NCI-H2171 treated with DMSO at 0.1 percent for 48 hours (cell line): ENCODE measurements at places on chromosomes 16 and 17.
A peak's percentile ranks its signal among the peaks of the same experiment; 100 is the strongest.

- no peak for DNase-seq
Observed at GRCh38 chr16:77736879-77737278, 14.6 kb downstream of the NUDT7 start.

DNA sequence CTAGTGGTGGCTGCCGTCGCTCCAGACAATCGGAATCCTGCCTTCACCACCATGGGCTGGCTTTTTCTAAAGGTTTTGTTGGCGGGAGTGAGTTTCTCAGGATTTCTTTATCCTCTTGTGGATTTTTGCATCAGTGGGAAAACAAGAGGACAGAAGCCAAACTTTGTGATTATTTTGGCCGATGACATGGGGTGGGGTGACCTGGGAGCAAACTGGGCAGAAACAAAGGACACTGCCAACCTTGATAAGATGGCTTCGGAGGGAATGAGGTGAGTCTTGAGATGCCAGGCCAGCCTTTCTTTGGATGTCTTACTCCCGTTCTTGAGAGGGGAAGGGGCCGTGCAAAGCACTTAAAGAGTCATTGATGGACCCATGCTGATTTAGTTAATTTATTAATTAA is 16.1 kb downstream of the ARSG start:
- no peak for DNase-seq

DNA sequence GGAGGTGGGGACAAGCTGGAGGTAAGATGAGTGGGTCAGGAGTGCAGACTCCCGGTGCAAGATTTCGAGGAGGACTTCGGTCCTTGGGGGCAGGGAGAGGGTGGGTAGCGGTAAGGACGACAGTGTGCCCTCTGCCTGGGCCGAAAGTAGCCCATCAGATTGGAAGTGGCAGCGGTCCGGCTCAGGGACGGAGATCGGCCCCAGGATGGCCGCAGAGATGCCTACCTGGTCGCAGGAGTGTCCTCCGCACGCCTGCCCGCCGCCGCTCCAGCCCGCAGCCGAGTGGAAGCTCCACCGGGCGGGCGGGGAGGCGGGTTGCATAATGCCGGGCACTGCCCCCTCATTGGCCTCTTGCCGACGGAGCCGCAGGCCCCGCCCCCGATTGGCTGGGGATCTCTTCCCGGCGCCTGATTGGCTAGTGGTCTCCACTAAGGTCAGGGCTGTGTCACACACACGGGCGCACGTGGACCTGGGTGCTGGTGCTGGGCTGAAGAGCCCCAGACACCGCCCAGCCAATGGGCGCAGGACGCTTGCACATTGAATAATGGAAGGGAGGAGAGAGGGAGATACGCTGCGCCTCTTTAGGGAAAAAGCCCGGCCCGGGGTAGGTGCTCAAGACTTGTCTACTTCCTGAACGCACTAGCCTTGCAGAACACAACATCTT is at the start of gene PER1:
PER1 (minus strand) TSS at position 293 of the 664 bp plus-strand sequence. CDS start 1,698 bp downstream, outside the sequence.
- DNase-seq: peak; percentile 68

DNA sequence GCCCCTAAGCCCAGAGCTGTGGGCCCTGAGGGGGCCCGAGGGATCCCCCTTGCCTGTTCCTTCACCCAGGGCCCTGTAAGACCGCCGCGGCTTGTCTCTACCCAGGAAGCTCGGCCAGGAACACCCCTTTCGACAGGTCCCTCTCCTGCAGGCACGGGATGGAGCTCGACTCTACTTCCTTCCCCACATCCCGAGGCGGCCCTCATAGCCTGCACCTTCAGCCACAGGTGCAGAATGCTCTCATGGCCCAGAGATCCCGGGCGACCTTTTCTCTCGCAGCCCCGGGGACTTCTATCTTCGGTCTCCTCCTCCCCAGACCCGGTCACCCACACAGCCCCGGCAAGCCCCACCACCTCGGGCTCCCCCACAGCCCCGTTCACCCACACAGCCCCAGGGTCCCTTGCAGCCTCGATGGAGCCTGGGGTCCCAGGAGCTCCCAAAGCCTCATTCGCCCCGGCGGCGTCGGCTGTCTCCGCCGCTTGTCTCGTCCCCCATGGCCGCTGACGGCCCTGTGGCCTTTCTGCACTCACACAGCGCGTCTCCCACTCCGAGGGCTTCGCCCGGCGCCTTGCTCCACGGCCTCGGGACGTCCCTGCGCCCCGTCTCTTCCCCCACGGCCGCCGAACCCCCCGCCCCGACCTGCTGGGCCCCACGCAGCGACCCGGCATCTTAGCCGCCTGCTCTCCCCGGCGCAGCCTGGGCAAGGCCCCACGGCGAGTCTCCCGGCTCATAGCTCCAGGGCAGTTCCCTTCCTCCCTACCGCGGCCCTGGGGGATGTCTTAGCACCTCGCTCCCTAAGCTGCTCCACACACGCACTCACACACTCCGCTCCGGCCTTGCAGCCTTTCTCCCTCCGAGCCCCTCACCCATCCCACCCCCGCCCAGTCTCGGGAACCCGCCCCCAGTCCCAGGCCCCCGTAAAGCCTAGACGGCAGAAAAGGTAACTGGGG is 650 bp downstream of the KIAA0753 start:
- peak; percentile 45 for DNase-seq

- DNase-seq: no peak
Observed at GRCh38 chr17:53740312-53740711, 82.4 kb upstream of the KIF2B start.

GRCh38 chr16:9134306-9134705 is 42.9 kb downstream of the HAPSTR1 start:
- no peak for DNase-seq

DNA sequence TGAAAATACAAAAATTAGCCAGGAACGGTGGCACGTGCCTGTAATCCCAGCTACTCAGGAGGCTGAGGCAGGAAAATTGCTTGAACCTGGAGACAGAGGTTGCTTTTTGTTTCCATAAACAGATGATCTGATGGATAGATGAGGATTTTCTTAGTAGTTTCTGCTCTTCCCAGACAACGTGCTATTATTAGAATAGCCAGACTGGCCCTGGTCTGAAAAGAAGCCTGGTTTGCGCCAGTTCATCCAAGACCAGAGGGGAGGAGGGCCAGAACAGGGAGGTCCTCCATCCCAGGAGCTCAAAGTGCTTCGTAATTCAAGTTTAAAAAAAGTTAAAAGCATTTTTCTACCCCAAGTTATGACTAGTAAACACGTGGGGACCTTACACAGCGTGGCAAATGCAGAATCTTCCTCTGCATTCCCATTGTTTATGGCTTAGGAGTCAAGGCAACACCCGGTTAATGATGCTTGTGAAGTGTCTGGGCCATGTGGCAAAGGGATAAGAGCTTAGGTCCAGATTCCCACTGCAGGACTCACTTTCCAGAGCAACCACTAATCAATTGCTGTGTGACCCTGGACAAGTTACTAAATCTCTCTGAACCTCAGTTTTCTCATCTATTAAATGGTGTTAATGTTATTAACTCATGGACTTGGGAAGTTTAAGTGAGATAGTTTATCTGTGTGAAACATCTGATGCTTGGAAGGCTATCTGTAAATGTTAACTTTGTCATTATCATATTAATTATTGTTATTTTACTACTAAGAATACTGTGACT is 205.4 kb downstream of the CCDC182 start:
- no peak for DNase-seq
